NCI-H2227 treated with DMSO at 0.1 percent for 48 hours (cell line): ENCODE measurements at places on chromosomes 1 and 21.

GRCh38 chr21:42207426-42207825 is 11.5 kb upstream of the ABCG1 start:
- no peak for DNase-seq

GRCh38 chr1:1013922-1014648 is 788 bp downstream of the ISG15 start:
- peak; percentile 38 for DNase-seq

DNA sequence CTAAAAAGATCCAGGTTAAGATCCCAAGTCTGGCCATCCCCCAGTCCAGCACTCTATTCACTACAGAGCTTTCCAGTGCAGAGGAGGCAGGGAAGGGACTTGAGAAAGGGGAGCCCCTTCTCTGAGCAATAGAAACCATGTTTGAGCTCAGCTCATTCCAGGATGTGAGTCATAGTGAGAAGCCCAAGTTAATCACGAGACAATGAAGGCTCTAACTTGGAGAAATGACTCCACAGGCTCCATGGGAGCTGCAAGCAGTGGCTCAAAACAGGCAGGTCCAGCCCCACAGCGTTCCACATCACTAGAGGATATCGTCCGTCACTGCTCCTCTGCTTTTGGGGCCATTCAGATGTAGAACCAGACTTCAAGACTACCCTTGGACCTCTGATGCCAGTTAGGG is 59.1 kb downstream of the CAMK2N1 start:
- no peak for DNase-seq

DNA sequence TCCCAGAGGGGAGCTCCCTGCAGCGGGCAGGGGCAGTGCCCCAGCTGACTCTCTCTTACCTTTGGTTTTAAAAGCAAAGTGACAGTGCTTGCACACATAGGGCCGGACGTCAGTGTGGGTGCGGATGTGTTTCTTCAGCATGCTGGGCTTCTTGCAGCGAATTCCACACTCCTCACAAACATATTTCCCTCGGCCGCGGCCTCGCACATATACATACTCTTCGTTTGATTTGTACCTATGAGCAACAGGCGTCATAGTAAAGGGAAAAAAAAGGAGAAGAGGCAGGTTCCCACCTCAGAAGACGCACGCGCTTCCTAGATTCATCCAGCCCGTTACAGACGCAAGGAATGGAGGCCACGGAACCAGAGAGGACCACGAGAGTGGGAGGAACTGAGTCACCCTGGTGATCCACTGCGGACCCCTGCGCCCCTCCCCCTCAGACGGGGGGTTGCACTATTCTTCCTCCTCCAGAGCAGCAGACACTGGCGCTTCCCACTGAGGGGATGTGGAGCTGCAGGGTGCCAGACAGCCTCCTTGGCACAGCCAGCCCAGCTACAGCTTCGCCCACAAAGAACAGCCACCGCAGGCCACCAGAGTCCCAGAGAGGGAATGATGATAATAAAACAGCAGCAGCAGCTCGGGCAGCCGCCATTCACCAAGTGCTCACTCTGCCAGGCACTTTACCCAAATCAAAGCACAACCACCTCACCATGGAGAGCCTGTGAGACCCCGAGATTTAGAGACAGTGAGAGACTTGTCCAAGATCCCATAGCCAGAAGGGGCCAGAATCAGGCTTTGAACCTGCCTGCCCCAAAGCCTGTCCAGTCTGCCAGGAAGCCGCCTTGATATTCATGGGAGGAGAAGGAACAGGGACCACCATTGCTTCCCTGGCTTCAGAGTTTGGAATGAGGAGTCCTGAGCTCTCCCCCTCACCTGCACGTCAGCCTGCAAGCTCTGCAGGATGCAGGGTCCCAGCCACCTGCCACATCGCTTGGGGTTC is 40.5 kb upstream of the EDN2 start:
- DNase-seq = no peak

- DNase-seq = no peak
Observed at GRCh38 chr1:41046347-41046775, 24.8 kb upstream of the SLFNL1 start.

DNA sequence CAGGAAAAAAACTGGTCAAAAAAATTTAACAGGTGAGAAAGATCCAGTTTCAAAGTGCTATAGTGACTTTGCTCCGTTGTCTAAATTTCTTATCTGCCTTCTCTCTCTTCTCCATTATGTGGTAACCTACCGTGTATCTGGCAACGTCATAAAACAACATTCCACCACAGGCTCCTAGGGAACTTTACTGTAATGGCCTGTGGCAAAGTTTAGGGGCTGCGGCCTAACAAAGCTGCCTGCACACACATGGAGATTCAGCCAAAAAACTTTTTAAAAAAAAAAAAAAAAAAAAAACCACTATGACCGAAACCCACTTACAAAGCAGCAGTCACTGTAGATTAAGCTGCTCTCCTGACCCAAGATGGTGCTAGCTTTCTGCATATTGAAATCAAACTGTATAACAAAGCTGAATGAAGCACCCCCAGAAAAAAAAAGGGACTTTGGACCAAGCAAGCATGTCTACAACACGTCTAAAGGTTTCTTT is 202.6 kb downstream of the SLC45A1 start:
- DNase-seq = no peak

GRCh38 chr1:101220906-101221305 is 15.9 kb upstream of the S1PR1 start:
- no peak for DNase-seq

- no peak for DNase-seq
Observed at GRCh38 chr1:151868486-151868885, 15.0 kb upstream of the THEM5 start.

GRCh38 chr1:184326278-184326677 is 60.6 kb upstream of the C1orf21 start:
- DNase-seq = no peak

DNA sequence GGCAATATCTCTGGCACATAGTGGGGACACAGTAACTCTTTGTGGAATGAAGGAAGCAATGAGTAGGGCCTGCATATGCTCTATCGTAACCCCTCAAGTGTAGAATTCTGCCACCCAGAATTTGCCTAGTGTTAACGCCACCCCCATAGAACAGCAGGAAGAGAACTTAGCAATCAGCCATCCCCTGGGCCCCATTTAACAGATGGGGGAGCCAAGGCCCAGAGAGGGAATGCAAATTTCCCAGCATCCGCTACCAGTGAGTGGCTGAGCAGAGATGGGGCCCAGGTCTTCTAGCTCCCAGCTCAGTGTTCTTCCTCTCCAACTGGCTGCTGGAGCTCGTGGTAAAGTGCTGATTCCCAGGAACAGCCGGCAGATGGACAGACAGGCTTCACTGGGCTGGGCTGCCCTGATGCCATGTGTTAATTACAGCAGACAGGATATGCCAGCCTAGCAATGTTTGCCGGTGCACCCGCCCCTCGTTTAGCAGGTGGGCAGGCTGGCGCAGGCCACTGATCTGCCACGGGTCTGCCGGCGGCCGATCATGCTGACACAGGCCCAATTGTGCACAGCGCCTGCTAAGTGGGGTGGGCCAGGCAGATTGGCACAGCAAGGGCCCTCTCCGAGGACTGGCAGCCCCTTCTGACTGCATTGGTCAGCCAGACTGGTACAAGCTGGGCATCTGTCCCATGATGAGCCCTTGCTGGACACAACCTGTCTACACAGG is 171.9 kb downstream of the IGSF21 start:
- DNase-seq = no peak

- DNase-seq = no peak
Observed at GRCh38 chr1:56972976-56973375, 7.2 kb upstream of the C8B start.

GRCh38 chr1:8571200-8571984 is 246.0 kb downstream of the RERE start:
- no peak for DNase-seq

DNA sequence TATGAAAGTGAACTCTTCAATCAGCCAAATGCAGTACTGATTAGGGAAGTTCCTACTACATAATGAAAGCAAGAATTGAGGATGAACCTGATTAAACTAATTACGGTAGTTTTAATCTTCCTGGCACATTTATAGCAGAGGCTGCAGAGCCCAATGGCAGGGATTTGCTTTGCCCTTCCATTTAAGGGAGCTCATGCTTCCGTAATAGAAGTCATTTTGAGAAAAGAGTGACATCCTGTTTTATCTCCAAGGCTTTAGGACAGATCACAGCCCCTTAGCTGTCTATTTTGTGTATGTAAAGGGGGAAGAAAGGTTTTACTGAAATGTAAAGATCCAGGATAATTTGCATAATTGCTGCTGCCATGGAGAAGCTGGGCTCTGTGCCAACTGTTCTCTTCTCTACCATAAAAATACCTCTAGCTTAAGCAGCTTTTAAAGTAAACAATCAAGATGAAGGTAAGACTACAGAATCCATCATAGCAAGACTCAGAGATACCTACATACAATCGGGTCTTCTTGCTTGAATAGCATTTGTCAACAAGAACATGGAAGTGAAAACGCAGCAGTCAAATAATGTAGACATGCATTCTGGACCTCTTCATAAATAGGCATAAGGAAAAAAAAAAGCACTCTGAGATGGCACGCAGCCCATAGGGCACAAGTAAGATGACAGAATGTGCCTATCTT is 62.5 kb downstream of the ASH1L start:
- DNase-seq = peak; percentile 75

DNA sequence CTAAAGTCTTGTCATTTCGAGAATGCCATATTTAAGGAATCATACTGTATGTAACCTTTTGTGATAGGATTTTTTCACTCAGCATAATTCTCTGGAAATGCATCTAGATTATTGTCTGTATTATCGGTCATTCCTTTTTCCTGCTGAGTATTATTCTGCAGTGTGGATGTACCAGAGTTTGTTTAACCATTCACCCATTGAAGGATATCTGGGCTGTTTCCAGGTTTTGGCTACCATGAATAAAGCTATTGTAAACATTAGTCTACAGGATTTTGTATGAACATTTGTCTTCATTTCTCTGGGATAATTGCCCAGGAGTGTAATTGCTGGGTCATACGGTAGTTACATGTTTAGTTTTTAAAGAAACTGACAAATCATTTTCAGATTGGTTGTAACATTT is 61.8 kb downstream of the ATP1A1 start:
- DNase-seq = no peak

DNA sequence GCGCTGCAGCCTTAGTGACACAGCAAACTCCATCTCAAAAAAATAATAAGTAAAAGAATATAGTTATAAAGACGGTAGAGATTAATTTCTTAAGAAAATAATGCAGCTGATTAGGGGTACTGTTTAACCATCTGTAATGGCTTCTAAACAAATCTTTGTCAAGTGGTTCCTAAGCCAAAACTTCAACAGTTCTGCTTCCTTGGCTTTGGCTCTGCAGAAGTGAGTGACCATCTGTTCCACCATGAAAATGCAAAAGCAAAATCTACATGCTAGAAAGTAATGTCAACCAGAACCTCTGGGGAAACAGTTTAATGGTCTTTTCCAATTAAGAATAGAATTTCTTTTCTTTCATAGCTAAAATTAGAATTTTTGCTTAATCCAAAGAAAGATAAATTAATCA is 8.3 kb upstream of the SH2D5 start:
- DNase-seq = no peak

GRCh38 chr21:40681164-40681859 is 165.6 kb downstream of the DSCAM start:
- DNase-seq = no peak

DNA sequence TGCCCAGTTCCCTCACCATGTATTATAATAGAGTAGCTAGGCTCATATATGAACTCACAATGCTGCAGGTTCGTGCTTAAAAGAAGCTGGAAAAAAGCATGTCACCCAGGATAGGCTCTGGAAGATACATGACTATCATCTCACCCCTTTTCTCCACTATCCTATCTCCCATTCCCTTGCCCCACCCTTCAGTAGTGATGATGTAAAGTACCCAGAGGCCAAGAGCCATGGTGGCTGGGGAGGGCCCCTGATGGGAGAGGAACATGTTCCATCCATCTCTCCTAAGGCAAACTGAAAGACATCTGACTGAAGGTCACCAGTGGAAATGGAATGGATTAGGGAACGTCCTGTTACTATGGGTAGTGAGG is 20.3 kb upstream of the RBBP5 start:
- no peak for DNase-seq

DNA sequence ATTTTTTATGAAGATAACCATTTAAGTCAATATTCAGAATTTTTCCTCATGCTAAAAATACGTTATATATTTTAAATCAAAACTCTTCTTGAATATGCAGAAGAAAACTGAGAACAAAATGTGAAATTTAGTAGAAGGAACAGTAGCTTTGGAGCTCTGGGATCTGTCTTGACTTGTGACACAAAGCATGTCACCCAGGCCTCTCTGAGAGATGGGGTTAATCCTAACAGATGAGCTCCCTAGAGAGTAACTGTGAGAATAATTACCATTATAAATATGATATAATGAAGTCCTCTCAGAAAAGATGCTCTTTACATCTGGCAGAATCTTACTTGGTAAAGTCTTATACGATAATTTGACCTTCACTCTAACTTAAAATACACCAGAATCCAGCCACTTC is 272.0 kb downstream of the PTPRC start:
- no peak for DNase-seq

DNA sequence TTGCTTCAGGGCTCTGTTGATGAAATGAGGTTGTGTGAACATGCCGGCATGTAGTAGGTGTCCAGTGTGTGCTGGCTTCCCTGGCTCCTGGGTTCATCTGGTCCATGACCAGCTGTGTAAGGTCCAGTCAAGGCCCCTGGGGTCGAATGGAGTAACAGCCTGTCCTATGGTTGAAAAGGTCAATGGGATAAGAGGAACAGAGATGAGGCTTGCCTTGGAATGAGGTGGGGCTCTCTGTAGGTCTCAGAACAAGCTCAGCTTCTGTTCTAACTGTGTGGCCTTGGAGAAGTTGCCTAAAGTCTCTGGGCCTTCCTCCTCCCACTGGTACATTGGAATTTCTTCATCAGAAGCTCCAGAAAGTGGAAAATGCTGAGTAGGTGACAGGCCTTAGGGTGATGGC is 26.6 kb downstream of the RPS6KA1 start:
- no peak for DNase-seq

DNA sequence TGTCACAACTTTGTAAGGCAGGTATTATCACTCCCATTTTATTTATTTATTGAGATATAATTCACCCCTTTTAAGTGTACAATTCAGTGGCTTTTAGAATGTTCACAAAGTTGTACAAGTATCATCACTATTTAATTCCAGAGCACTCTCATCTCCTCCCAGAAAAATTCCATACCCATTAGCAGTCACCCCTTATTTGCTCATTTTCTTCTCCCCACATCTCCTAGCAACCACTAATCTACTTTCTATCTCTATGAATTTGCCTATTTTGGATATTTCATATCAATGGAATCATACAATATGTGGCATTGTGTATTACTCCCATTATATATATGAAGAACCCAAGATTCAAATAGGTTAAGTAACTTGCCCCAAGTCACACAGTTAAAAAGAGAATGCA is 7.0 kb downstream of the DSTYK start:
- no peak for DNase-seq

- DNase-seq = peak; percentile 86
Observed at GRCh38 chr1:155017041-155017945, 14.7 kb downstream of the ZBTB7B start.
